A549 treated with dexamethasone at 1 μM for 4 hours (cell line): ENCODE measurements at places on chromosomes 12 and 14. TPM values are rescaled to one million over a fixed set of nuclear protein-coding genes. Genes with fewer than 3 reads are reported as not detected.

The GPD1 gene
- total RNA-seq, result 0.14 to 0.30 TPM (median 0.22 TPM) in 5 replicates

The CPNE6 gene
- 0.06 to 0.34 TPM (median 0.13 TPM) in 5 replicates for total RNA-seq

The RASSF9 gene
- total RNA-seq, result 1.2 to 2.0 TPM (median 1.4 TPM) in 5 replicates

The MYF5 gene
- not detected in 5 replicates for total RNA-seq
